A549 treated with AZD2906 at 1 μM for 4 hours (cell line): ENCODE measurements at places on chromosomes 6 and 20. TPM values are rescaled to one million over a fixed set of nuclear protein-coding genes. Genes with fewer than 3 reads are reported as not detected.

The ENPP4 gene
- 0.24 to 0.35 TPM (median 0.31 TPM) in 5 replicates for total RNA-seq

The ARHGAP40 gene
- 0.05 to 0.09 TPM in 2 of 5 replicates, not detected in the others for total RNA-seq

The ALDH8A1 gene
- total RNA-seq: 0.08 to 0.17 TPM (median 0.13 TPM) in 5 replicates

The WFDC12 gene
- total RNA-seq: not detected in 5 replicates

The ANKRD66 gene
- total RNA-seq: not detected in 5 replicates

The SLC52A3 gene
- total RNA-seq: 0.32 to 0.54 TPM (median 0.49 TPM) in 5 replicates

The NT5E gene
- 20.5 to 32.3 TPM (median 26.2 TPM) in 5 replicates for total RNA-seq

The SIRPA gene
- total RNA-seq: 19.4 to 23.0 TPM (median 22.5 TPM) in 5 replicates

The FAM83C gene
- 0.11 to 0.20 TPM (median 0.15 TPM) in 5 replicates for total RNA-seq

The TLDC2 gene
- total RNA-seq: not detected in 5 replicates

The CLVS2 gene
- 0.13 to 0.23 TPM (median 0.18 TPM) in 5 replicates for total RNA-seq

The DZANK1 gene
- total RNA-seq: 2.1 to 2.5 TPM (median 2.3 TPM) in 5 replicates

The APOM gene
- total RNA-seq: 2.9 to 3.7 TPM (median 3.1 TPM) in 5 replicates

The ABHD16B gene
- not detected in 5 replicates for total RNA-seq

The ADISSP gene
- total RNA-seq: 102 to 175 TPM (median 168 TPM) in 5 replicates

The ANKEF1 gene
- total RNA-seq: 5.1 to 5.9 TPM (median 5.5 TPM) in 5 replicates

The MYLK2 gene
- 0.35 to 0.84 TPM (median 0.45 TPM) in 5 replicates for total RNA-seq

The ARMH2 gene
- not detected in 5 replicates for total RNA-seq

The ZNF165 gene
- 0.74 to 0.99 TPM (median 0.85 TPM) in 5 replicates for total RNA-seq

The PRSS16 gene
- total RNA-seq: 3.2 to 3.5 TPM (median 3.5 TPM) in 5 replicates

The GNAS-AS1 gene
- total RNA-seq: not detected in 5 replicates

The ETV7 gene
- total RNA-seq: 0.08 to 0.20 TPM (median 0.13 TPM) in 4 of 5 replicates, not detected in the other

The SIRPD gene
- not detected in 5 replicates for total RNA-seq

The LY6G6D gene
- not detected in 5 replicates for total RNA-seq

The ID4 gene
- total RNA-seq: 0.48 to 1.0 TPM (median 0.86 TPM) in 5 replicates

The PRR18 gene
- total RNA-seq: 0.11 to 0.25 TPM (median 0.15 TPM) in 5 replicates

The CCR6 gene
- 0.08 TPM in 1 of 5 replicates, not detected in the others for total RNA-seq

The PTCHD4 gene
- total RNA-seq: 0.02 to 0.05 TPM (median 0.04 TPM) in 4 of 5 replicates, not detected in the other

The ELOVL2 gene
- total RNA-seq: 5.2 to 6.5 TPM (median 6.5 TPM) in 5 replicates

The HRH3 gene
- 0.02 TPM in 1 of 5 replicates, not detected in the others for total RNA-seq

The CFAP206 gene
- 0.34 to 0.58 TPM (median 0.48 TPM) in 5 replicates for total RNA-seq

The SUMO4 gene
- total RNA-seq: 0.06 to 0.11 TPM in 2 of 5 replicates, not detected in the others
